Right forelimb (tissue), 1 donor: ENCODE measurements at places on chromosomes 7 and 10.

GRCh38 chr7:29564496-29565223 is 1.0 kb downstream of the PRR15 start:
- DNase-seq: peak; percentile 74

GRCh38 chr10:96665306-96665705 is 55.0 kb downstream of the PIK3AP1 start:
- DNase-seq: no peak

DNA sequence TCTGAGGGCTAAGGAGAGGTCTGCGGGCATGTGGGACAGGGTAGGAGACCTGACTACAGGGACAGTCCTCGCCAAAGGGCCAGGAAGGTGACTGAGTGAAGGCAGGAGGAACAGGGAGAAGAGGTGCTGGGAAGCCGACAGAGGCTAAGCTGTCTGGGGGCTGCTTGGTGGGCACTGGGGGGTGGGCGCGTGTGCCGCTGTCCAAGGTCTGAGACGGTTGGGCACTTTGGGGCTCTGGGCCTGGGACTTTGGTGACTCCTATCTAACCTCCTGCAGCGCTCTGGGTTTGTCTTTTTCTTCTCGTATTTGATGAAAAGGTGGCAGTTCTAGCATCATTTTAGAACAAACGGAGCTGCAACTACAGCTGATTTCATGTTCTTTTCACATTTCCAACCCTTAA is 141.5 kb downstream of the C10orf105 start:
- no peak for DNase-seq

GRCh38 chr10:104642658-104643302 is 1.7 kb downstream of the SORCS3 start:
- DNase-seq: peak; percentile 77

DNA sequence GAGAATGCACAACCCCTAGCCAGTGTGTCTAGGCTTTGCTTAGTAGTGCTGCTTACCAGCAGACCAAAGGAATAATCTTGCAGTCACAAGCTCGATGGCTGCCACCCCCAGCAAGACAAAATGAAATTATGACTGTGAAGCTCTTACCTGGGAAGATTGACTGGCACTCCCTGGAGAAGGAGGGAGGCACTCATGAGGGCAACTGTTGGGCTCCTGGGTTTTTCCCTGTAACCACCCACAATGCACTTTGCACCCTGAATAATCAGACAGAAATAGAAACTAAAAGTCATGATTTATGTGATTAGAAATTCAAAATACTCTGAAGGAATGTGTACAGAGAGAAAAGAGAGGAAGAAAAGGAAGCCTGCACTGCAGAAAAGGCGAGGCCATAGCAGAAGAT is 144.3 kb upstream of the DGKB start:
- DNase-seq: no peak

- no peak for DNase-seq
Observed at GRCh38 chr10:77862595-77862994, 64.0 kb downstream of the DLG5 start.

DNA sequence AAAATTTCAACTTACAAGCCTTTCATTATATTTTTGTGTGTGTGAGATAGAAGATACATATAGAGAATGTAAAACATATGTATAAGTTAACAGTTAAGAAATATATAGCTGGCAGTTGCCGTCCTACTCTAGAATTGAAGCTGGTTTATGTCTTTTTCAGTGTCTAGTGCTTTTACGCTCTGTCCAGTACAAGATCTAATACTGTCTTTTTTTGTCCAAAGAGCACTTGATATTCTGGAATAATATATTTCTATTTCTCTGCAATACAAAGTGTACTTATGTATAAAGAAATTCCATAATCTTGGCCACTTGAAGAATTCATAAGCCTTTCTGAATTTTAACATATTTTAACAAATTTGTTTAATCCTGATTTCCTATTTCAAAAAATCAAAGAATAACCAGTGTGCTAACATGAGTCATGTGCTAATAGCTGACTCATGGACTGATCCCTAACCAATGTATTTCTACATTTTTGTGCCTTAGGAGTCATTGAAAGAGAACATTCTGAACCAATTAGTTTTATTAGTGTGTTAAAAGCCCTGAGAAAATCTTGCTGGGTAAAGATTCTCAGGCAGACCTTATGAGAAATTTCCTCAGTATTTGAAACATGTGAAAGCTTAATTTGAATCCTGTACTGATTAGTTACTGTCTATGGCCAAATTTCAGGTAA is 73.2 kb upstream of the CCAR1 start:
- DNase-seq: no peak

GRCh38 chr7:11831156-11831735 is 752 bp downstream of the THSD7A start:
- DNase-seq: no peak

- no peak for DNase-seq
Observed at GRCh38 chr10:87862679-87863052, 667 bp downstream of the KLLN start.

DNA sequence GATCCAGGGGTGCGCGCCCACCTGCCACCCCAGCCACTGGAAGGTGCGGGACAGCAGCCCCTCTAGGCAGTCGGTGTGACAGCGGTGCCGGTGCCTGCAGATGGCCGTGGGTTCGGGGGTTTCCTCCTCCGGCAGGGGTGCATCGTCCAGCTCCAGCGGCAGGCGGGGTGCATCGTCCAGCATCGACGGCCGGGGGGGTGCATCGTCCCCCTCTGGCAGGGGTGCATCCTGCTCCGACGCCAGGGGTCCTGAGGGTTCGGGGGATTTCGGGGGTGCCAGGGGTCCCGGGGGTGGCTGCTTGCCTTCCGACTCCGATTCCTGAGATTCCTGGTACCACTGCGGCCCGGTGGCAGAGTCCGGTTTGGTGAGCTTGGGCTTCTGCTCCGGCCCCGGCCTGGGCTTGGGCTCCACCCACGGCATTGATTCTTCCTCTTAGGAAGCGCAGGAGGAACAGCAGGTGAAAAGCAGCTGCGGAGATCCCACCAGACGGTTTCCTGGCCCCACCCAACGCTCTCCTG is 90.2 kb upstream of the RAB18 start:
- DNase-seq: no peak

- DNase-seq: no peak
Observed at GRCh38 chr7:155997431-155998327, 185.4 kb upstream of the SHH start.

- no peak for DNase-seq
Observed at GRCh38 chr10:8586504-8586903, 532.0 kb downstream of the GATA3 start.

GRCh38 chr7:83036721-83037380 is 125.8 kb downstream of the PCLO start:
- no peak for DNase-seq

DNA sequence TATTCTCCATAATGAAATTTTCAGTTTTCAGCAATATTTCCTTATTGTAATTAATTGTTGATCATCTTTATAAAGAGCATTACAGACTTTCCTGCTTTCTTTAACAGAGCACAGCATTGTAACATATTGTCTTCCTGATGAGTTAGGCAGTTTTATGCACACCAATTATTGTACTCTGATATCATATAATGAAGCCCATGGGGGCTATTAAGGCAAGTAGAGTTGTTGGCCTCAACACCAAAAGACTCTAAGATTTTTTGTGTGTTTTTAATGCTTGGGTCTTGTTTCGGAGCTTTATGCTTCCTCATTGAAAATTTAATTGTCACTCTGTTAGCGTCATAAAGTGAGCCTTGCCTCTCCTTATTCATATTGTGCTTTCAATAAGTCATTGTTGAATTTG is 49.2 kb upstream of the ARID5B start:
- DNase-seq: no peak

DNA sequence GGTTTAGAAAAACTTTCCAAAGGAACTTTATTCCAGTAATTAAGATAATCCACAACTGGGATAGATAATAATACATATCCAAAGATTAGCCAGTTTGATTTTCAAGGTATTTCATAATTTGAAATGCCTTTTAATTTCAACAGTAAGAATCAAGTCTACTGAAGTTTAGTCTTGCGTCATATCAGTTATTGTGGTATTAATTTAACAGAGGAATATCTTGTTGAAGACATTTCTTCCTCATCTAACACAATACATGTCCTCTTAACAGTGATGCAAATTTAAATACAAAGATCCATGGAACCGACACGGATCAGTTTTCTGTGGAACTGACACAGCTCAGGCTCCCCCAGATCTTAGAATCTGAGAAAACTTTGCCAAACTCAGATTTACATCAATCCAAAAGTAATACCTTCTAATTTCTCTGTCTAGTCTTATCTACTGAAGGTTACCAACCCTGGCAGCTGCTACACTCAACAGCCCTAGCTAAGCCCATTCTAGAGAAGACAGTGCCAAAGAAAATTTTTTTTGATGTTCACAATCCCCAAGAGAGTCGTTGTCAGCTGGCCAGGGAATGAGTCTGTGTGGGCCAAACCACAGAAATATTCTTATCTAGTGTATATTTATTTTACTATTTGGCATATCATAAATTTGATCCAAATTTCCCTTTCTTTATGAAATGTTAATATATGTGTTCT is 365.2 kb upstream of the MEOX2 start:
- no peak for DNase-seq

DNA sequence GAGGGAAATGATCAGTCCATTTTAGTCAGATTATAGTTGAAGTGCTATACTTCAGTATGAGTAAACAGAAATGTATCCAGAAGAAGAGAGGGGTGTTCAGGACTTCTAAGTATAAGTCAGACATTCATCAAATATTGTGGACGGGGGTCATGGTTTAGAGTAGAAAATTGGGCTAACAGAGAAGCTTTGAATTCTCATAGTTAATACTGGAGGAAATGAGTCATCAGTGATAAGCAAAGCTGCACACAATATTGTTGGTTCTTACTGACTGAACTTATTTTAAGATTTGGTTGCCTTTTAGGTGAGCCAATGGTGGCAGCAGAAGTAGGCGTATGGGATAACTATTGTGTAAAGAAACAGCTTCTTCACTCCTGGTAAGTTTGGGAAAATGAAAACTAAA is 1.7 kb upstream of the SUMF2 start:
- no peak for DNase-seq

DNA sequence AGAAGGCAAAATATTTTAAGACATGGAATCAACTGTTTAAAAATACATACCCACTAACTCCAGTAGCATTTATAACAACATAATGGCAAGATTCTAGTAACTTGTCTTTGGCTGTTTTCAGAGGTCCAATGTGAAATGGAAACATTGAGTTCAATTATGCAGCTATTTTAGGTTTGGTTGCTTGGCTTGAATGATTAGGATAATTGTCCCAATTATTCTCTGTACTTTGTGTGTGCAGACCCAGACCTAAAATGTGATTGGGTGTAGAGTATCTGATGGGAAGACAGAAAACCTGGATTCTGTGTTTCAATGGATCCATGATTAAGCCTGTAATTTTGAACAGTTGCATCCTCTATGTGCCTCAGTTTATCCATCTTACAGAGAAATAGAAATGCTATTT is 392.7 kb upstream of the NFE2L3 start:
- no peak for DNase-seq

- DNase-seq: no peak
Observed at GRCh38 chr7:19754521-19755116, 18.8 kb downstream of the TMEM196 start.

DNA sequence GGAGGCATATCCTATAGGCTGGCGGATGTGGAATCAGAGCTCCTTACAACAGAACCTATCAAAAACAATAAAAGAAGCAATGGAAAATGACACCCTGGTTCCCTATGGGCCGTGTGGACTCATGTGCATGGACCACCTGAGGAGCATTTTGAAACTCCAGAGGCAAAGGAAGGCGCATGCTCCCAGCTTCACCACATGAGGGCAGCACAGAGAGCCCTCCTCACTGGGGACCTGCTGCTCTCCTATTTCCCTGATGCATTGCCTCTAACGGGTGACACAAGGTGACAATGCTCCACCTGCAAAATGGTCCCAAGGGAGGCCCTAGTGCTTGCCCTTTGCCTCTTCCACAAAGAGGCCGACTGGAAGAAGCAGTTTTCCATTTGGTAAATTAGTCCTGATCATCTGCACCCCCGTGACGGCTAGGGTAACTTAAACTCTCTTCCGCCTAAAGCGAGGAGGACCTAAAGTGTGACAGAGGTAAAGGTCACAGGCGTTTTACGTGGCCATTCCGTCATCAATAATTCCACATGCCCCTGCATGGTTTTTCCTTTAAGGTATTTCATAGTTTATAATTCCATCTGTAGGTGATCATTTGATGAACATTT is 67.7 kb downstream of the GPAM start:
- DNase-seq: no peak

DNA sequence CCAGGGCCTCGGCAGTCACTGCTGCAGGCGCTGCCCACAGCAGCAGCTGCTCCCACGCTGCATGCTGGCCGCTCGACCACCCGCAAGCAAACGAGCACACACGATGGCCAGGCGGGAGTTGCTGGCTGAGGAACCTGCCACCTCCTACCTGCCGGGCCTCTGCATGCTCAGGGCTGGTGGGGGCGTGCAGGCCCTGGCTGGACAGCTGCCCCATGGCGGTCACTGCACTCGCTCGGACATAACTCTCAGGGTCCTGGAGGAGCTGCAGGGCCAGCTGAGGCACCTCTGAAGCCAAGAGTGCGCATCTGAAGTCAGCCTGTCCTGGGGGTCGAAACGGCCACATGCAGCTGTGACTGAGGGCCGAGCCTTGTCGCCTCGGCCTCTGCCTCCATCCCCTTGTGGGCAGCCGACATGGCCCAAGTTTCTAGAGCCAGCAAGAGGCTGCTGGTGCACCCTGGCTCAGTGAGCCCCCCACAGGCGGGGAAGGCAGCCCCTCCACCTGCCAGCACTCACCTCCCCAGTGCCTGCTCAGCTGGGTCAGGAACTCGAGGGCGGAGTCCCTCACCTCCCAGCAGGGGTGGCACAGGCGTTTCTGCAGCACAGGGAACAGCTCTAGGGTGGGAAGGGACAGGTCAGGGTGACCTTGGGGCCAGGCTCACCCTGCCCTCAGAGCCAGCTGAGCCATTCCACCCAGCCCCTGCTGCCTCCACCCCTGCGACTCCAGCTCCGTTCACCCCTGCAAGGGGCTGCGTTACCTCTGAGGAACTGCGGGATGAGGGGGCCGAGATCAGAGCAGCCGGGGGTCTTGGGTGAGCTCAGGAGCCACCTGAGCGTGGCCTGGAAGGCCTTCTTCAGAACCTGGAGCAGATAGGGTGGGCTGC is 16.1 kb downstream of the BRAT1 start:
- DNase-seq: peak; percentile 43

DNA sequence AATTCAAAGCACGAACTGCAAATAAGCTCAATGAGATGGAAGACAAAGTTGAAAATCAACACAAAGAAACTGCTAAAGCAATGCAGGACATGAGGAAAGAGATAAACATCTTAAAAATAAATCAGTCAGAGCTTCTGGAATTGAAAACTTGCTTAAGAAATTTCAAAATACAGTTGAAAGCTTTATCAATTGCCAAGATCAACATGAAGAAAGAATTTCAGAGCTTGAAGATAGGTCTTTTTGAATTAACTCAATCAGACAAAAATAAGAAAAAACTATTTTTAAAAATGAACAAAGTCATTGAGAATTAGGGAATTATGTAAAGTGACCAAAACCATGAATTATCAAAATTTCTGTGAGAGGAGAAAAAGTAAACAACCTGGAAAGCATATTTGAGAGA is 218.1 kb downstream of the CTNNA3 start:
- no peak for DNase-seq
